ENCODE measurements at places on chromosomes 3 and 15.

- no peak for DNase-seq
Measured at GRCh38 chr15:23566651-23567050, 1.2 kb downstream of the MKRN3 start.

- no peak for DNase-seq
Measured at GRCh38 chr3:27025718-27026117, 343.5 kb downstream of the NEK10 start.

DNA sequence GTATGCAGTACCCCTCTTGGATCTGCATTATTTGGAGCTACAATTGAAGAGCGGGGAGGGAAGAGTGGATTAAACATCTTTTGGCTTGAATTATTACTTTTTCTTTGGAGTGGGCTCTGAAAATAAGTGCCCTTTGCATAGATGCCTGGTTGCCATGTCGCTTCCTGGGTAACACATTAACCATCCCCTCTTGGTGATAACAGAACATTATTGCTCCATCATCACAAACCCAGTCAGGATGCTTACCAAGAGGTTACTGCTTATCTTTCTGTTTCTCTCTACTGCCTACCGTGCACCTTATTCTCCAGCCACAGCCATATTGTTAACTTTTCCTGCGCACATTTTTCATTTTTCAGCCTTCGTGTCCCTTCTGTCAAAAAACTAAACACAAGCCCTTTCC lies 42.7 kb upstream of the CLRN1 start:
- DNase-seq: no peak

DNA sequence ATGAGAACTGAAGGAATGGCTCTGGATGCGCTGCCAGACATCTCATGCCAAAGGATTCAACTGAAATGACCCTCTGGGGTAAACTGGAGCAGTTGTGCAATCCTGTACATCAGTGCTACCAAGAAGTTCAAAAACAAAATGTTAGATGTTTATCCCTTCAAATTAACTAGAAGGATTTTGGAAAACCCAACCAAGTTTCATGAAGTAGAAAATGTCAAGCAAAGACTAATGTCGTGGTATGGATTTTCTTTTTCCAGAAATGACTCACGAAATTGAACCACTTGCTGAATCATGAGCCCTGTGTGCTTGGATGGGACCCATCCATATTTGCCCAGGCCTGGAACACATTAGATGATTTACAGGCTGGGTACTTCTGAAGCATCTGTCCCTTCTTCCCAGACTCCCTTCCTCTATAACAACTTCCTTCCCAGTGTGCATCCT lies 101.6 kb downstream of the LRTM1 start:
- peak; percentile 67 for DNase-seq

- DNase-seq: no peak
Measured at GRCh38 chr3:69936266-69936665, 63.3 kb upstream of the SAMMSON start.

GRCh38 chr3:13452490-13453335 lies 27.4 kb upstream of the HDAC11 start:
- DNase-seq: peak; percentile 23

DNA sequence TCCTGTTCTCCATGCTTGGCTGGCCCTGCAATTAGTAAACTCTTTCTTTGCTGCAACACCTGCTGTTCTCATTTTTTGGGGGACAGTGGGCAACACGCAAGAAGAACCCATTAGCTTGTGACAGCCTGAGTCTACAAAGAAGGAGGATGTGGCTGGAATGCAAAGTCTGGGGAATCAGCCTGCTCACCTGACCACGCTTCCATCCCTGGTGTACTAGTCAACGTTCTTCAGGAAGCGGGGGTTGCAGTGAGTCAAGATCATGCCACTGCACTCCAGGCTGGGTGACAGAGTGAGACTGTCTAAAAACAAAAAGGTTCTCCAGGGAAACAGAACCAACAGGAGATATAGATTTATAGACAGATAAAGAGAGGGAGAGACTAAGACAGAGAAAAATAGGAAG lies 27.7 kb upstream of the KBTBD12 start:
- no peak for DNase-seq

GRCh38 chr15:85718271-85718971 lies 76.3 kb downstream of the KLHL25 start:
- no peak for DNase-seq
